Pons (tissue), 1 donor: ENCODE measurements at places on chromosomes 6 and 20.

DNA sequence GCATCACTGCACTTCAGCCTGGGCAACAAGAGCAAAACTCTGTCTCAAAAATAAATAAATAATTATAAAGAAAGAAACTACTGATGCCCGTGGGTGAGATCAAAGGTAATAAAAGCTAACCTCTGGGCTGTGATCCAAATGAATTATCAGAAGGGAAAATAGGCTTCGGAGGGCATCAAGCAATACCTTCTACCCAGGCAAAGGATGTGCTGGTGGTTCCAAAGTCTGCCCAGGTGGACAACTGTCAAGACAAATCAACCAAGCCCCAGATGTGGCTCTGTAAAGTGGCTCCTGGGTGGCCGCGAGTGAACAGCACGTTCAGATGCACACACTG lies 95.6 kb downstream of the SCML4 start:
- DNase-seq = no peak

- DNase-seq = no peak
Measured at GRCh38 chr6:155493026-155493693, 37.5 kb upstream of the NOX3 start.

- peak; percentile 64 for DNase-seq
Measured at GRCh38 chr20:19785173-19785982, 27.3 kb downstream of the RIN2 start.

DNA sequence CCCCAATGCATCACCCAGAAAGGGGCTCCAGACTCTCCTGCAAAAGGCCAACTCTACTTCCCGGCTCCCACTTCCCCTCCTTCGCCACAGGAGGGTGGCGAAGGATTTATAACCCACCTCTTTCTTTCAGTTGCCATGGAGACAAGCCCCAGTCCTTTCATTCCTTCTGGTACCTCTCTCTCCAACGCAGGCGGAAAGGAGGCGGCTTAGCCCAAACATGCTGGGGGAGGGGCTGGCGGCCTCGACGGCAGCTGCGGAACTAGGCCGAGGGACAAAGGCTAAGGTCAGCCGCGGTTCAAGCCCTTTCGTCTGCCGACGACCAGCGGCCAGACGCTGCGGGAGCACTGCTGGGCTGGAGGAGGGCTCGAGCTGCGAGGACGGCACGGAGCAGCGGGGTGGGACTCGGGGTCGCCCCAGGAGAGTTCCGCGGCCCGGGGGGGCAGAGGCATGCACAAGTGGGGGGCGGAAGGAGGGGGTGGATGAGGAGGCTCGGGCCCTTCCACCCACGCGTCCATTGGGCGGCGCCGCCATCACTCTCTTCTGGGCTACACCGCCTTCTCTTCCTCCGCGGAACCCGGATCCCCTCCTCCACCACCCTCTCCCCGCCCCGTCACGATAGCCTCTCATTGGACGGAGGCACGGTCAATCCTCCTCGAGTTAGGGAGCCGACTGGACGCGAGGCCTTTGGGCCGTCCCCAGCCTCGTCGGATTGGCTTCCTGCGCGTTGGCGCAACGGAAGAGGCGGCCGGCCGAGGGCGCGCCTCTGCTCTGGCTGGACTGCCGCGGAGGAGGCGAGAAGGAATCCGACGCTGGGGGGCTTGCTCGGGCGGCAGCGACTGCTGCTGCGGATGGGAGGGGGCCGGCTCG lies at the start of gene PANK2:
TSS of gene PANK2 (plus strand) at position 766 of the 867 bp plus-strand sequence.
- DNase-seq = peak; percentile 99

DNA sequence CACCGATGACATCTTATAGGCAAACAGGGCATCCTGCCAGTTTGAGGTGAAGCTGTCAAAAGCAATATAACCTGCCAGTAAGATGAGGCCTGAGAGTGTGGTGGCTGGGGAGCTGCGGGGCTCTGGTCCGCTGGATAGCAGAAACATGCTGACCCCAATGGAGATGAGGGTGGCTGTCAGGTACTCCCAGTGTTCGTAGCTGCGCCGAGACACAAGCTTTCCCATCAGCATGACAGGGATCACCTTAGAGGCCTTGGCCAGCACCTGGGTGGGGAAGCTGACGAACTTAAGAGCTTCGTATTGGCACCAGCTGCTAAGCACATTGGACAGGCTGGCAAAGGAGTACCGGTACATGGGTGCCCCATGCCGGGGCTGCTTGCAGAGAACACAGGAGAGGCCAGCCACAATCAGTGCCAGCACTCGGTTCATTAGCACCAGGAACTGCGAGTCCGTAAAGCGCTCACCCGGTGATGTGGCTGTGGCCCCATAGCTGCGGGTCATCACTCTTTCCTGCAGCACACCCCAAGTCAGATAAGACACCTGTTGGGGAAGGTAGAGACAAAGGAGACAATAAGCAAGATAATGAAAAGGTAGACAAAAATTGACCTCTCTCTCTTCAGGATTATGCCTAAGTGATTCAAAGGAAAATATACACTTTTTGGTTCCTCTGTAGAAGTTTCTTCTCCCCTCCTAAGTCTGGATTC lies 2.1 kb downstream of the SLC35B2 start:
- no peak for DNase-seq

GRCh38 chr6:98576791-98577190 lies 257.6 kb upstream of the POU3F2 start:
- DNase-seq = peak; percentile 38

GRCh38 chr6:123956492-123957139 lies 153.0 kb downstream of the NKAIN2 start:
- no peak for DNase-seq
